Astrocyte (in vitro differentiated cells and primary cell): ENCODE measurements at places on chromosomes 4 and X. TPM values are rescaled to one million over a fixed set of nuclear protein-coding genes. Genes with fewer than 3 reads are reported as not detected.

Gene FOXR2
- total RNA-seq, result not detected in 2 replicates

Gene BTK
- 0.43 and 0.79 TPM in 2 replicates for total RNA-seq

GRCh38 chr4:80074651-80075050 is 1.6 kb upstream of the ANTXR2 start:
- no peak for DNase-seq

GRCh38 chrX:43016021-43016420 is 238.1 kb upstream of the PPP1R2C start:
- DNase-seq, result no peak

- no peak for DNase-seq
Observed at GRCh38 chrX:114581528-114582263, 2.2 kb upstream of the HTR2C start.

- peak; percentile 47 for DNase-seq
Observed at GRCh38 chr4:44447563-44448504, 775 bp downstream of the KCTD8 start.
